ENCODE measurements at places on chromosomes 12 and 14.

DNA sequence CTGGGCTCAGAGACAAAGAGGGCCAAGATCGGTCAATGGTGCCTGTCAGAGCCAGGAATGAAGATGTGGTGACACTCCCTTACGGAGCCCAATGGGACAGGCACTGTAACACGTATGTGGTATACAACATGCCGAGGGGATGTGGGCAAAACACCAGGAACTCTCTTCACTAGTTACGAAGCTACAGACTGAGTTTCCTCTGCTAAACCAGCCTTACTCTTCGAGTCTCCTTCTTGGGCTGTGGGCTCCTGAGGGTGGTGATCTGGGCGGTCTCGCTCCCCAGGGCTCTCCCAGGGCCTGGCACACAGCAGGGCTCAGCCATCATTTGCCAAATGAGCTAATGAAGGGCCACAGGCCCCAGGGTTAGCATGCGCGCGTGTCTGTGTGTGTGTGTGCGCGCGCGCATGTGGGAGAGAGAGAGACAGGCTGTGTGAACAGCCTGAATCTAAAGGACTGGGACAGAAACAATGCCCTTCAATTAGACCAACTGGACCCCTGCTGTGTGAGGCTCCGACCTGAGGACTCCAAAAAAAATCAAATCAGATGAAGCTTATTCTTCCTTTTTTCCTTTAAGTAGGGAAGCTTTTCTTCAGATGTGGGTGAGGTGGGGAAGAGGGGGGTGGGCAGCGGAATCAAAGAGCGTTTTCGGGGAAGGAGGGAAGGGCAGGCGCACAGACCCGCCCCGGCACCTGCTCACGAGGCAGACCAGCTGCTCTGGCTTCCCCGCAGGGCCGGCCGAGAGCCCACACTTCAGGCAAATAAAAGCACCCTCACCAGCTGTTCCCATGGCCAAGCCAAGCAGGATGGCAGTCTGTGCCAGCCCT lies 42.5 kb downstream of the CCDC88C start:
- no peak overlapping the region for H3K27ac ChIP-seq
- no peaks in the 10 kb centered on the region for H3K36me3 ChIP-seq
- DNase-seq, result no peak

DNA sequence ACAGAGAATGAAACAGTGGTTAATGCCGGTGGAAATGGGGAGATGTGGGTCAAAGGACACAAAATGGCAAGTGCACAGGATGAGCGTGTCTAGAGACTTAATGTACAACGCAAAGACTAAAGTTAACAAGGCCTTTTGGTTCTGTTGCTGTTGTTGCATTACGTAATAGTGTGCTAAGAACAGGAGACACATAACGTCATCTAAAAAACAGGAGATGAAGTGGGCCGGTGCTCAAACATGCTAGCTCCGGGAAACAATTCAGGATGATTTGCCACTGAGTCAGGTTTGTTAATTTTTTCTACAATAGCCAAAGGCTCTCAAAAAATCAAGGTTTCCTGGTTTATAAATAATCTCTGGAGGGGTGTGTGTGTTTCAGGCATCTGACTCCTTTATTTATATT lies 55.5 kb downstream of the ETV6 start:
- no peak for DNase-seq
- no peaks in the 10 kb centered on the region for H3K36me3 ChIP-seq
- H3K27ac ChIP-seq, result no peak overlapping the region
- no peak overlapping the region for H3K4me3 ChIP-seq
- no peaks in the 10 kb centered on the region for H3K27me3 ChIP-seq
- H3K4me1 ChIP-seq, result peaks cover 29% of the 10 kb centered on the region

GRCh38 chr12:82675246-82675645 lies 11.5 kb upstream of the TMTC2 start:
- H3K4me3 ChIP-seq, result no peak overlapping the region
- no peaks in the 10 kb centered on the region for H3K27me3 ChIP-seq
- no peak for DNase-seq
- H3K4me1 ChIP-seq, result no peaks in the 10 kb centered on the region
- no peaks in the 10 kb centered on the region for H3K36me3 ChIP-seq
- H3K27ac ChIP-seq, result no peak overlapping the region

DNA sequence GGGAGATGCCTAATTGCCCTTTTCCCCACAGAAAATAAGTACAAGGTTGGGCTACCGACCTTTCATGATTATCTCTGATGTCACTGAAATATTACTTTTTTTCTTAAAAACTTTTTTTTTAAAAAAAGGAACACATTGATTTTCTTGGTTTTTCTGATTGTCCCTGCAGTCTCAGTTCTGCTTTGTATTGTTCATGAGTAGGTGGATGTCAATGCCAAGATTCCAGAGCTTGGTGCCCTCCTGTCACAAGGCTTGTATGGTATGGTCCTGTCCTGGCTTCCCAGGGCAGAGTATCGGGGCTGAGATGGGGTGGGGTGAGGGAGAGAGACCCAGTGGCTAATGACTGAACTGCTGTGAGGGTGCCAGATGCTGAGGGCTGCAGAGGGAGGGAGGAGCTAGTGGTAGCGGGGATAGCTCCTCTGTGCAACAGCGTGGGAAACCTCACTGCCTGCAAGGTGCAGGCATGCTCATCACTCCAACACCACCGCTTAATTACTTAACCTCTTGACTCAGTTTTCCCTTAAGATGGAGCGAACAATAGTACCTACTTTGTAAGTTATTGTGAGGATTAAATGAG lies 4.4 kb upstream of the CTDSP2 start:
- no peak overlapping the region for H3K4me3 ChIP-seq
- H3K4me1 ChIP-seq, result peaks cover 6% of the 10 kb centered on the region
- H3K36me3 ChIP-seq, result no peaks in the 10 kb centered on the region
- DNase-seq, result no peak

DNA sequence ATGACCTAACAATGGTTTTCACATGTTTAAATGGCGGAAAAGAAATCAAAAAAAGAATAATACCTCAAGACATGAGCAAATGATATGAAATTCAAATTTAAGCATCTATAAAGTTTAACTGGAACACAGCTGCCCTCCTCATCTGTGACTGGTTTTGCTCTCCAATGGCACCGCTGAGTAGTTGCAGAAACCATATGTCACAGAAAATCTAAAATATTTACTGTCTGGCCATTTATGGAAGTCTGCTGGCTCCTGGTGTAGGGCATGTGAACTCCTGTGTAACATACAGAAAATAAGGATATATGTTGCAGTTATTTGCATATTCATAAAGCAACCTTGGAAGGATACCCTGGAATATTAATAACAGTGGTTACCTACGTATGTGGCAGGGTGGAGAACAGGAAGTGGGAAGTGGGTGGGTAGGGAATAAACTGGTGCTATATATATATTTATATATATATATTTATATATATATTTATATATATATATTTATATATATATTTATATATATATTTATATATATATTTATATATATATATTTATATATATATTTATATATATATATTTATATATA lies 48.4 kb downstream of the LTBP2 start:
- H3K27ac ChIP-seq, result peak overlapping the region; percentile 57
- H3K4me3 ChIP-seq, result no peak overlapping the region

- H3K27me3 ChIP-seq, result no peaks in the 10 kb centered on the region
- H3K27ac ChIP-seq, result no peak overlapping the region
- H3K36me3 ChIP-seq, result no peaks in the 10 kb centered on the region
- no peaks in the 10 kb centered on the region for H3K4me1 ChIP-seq
Observed at GRCh38 chr14:39442293-39442692, 10.1 kb upstream of the FBXO33 start.
